ENCODE measurements at places on chromosomes 2 and 18. TPM values are rescaled to one million over a fixed set of nuclear protein-coding genes. Genes with fewer than 3 reads are reported as not detected.

- DNase-seq = no peak
Measured at GRCh38 chr2:200828572-200829257, 17.0 kb downstream of the BZW1 start.

DNA sequence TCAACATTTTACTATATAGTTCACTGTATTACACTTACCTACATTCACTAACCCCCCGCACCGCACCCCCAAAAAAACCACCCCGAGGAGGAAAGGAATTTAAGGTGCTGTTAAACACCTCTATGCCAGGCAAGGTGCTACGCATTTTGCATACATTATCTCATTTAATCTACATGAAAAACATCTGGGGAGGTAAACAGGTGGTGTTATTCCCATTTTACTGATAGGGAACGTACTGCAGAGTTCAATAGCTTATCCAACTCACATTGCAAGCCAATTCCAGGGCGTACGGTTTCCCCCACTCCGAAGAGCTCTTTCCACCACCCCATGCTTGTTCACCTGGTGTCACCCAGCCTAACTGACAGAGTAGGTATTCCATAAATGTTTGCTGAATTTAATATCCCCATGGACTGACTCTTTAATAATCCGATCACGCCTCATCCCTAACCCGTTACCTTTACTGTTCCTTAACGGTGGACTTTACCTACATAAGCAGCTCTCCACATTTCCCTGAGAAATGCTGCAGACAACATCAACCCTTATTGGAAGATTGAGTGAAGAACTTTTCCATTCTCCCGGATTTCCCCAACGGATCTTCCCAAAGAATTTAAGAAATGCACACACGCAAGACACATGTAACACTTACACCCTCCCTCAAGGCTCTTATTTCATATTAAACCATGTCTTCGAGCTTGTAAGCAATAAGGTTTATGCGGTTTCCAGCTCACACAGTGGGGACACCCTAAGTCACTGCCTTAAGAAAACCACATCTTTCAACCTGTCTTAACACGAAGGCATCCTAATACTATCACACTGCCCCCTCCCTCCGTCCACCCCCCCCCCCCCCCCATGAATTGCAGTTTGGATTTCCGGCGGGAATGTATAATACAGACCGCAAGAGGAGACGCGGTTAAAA, 1.2 kb downstream of the RAPH1 start:
- DNase-seq = no peak

GRCh38 chr18:58544616-58545337, 84.1 kb downstream of the ALPK2 start:
- DNase-seq = no peak

DNA sequence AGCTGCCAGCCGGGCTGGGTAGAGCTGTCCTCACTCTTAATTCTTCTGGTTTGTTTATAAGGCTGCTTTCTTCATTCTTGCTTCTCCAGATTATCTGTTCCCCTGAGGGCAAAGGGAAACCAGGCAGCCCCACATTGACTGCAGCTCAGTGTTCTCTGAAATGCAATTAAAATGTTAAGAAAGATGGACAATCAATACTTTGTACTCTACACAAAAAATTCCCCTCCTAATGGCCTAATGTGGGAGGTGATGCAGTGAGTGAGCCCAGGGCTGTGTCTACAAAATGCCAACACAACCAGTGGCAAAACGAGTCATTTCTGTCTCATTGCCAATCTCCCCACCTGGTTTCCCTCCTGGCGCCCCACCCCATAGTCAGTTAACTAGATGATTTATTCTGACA, 541.7 kb upstream of the RAB6C start:
- no peak for DNase-seq

- DNase-seq = no peak
Measured at GRCh38 chr2:95040426-95040825, 14.9 kb downstream of the MAL start.

DNA sequence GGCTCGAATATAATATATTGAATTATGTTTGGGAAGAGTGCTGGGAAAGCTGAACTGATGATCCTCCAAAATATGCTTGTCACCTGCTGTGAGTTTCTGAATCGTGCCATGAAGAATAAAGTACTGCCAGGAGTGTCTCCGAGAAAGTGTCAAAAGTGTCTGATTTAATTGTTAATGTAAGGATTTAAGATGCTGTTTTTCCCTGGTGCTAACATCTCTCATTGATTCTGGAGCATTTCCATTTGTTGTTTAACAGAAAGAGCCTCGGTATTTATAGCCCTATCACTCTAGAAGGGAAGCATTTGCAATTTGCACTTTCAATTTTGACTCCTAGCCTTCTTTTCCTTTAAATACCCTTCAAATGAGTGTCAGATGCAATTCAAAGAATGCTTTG, 342.2 kb downstream of the RND3 start:
- no peak for DNase-seq

DNA sequence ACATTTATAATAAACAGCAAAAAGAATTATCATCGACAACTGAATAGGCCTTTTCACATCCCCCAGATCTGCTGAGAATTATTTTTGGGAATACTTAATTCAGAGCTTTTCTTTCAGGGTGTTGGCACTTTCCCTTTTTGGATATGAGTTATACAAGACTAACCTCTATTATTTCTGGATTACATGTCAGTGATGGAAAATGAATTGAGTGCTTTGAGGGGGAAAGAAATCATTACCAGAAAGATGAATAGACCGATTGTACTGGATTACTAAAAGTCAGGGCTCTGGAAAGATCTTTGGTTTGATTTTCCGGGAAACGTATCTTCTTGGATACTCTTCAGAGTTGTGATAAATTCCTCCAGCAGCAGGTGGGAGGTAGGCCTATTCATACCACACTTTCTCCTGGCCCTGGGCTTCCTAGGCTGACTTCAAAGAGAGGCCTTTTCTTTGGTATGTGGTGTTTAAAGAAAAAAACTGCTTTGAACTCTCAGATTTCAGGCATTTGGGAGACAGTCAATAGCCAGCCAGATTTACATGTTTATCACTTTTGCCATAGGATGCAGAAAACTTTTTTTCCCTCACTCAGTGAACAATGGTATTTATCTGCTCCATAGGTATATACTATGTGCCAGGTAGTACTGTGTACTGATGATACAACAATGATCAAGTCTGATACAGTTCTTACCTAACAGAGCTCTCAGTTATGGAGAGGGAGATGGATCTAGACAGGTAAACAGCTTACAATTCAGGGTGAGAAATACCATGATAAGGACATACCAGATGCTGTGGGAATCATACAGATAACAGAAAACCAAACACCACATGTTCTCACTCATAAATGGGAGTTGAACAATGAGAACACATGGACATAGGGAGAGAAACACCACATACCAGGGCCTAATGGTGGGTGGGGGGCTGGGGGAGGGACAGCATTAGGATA, 63.3 kb upstream of the ACTR3 start:
- no peak for DNase-seq

- no peak for DNase-seq
Measured at GRCh38 chr2:173087793-173088496, 12.3 kb downstream of the MAP3K20 start.

GRCh38 chr2:7022492-7023385, 105.5 kb downstream of the RNF144A start:
- no peak for DNase-seq

GRCh38 chr2:16008856-16009255, 68.5 kb downstream of the MYCN start:
- DNase-seq = no peak

CDH2 gene
- 1.8 TPM for total RNA-seq

QPCT gene
- 4.9 TPM for total RNA-seq

BARD1 gene
- total RNA-seq = 11.3 TPM

MREG gene
- 16.8 TPM for total RNA-seq

LHCGR gene
- total RNA-seq = not detected

CD8B2 gene
- not detected for total RNA-seq

MFSD6 gene
- 55.8 TPM for total RNA-seq

PRSS56 gene
- total RNA-seq = not detected

LBX2 gene
- total RNA-seq = 1.8 TPM

CCDC138 gene
- total RNA-seq = 2.9 TPM

IL36A gene
- not detected for total RNA-seq
